Lung microvascular endothelial cell (primary cell): ENCODE measurements at places on chromosomes 3 and 15. TPM values are rescaled to one million over a fixed set of nuclear protein-coding genes. Genes with fewer than 3 reads are reported as not detected.

GRCh38 chr3:4744405-4745234, 234.6 kb upstream of the BHLHE40 start:
- peak; percentile 64 for DNase-seq

- DNase-seq, result no peak
Measured at GRCh38 chr15:68986322-68986721, 28.2 kb upstream of the NOX5 start.

DNA sequence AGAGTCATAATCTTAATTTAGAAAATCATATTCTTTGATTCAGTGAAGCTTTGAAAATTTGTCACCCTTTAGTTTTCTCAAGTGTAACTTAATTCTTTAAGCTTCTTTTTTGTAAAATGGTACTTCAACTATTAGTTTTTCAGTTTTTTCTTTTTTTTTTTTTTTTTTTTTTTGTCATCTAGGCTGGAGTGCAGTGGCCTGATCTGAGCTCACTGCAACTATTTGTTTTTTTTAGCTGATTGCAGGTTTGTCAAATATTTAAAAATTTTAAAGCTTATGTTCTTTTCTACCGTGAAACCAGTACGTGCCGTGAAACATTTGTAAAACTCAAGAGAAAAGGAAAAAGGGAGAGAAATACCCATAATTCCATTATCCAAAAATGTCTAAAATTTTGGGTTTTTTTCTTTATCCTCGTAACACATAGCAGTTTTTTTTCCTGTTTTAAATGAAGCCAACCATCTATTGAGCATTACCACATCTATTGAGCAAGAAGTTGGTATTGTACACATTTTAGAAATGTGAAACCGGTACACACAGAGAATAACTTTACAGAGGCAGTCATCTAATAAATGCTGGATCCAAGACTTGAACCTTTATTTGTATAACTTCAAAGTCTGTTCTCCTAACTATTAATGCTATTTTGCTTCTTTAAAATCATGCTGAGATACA, 25.7 kb downstream of the ECT2 start:
- DNase-seq, result no peak

DNA sequence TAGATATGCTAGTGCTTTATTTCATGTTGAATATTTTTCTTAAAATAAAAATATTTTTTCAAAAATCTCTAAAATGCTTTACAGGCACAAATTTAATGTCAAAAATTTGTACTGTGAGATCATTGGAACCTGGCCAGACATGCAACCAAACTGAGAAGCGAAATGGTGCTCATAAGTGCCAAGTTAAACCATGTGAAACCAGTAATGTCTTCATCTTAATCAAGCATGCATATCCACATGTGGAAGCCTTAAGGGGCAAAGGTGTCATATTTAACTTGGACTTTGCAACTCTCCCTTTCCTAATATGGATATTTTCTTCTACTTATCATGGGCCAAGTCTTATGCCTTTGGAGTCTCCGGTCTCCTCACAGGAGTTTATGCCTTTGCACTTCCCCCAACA, 208.9 kb upstream of the COL8A1 start:
- DNase-seq, result no peak

DNA sequence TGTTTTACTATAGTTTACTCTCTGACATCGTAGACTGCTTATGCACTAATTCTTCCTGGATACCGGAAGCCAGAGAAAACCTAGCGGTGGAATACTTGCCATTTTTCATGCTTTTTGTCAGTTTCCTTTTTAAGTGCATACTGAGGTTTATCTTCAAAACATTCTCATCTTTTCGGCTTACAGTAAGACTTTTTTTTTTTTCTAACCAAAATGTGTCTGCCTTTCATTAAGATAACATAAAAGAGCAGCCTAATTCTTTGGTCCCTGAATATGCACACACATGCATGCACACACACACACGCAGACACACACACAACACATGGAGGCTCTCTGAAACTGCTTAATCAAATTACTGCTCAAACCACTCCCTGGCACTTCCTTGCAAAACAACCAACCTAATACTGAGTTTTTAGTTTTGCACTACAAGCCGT, 1.3 kb downstream of the ZNF445 start:
- DNase-seq, result peak; percentile 52

GRCh38 chr15:90234096-90234988, at the start of gene GDPGP1:
Gene GDPGP1 (plus strand): TSS chr15:90234209. CDS start chr15:90240909, 6,700 bp downstream.
- DNase-seq, result peak; percentile 97

GRCh38 chr15:69677403-69677802, 224.8 kb downstream of the RPLP1 start:
- DNase-seq, result no peak

DNA sequence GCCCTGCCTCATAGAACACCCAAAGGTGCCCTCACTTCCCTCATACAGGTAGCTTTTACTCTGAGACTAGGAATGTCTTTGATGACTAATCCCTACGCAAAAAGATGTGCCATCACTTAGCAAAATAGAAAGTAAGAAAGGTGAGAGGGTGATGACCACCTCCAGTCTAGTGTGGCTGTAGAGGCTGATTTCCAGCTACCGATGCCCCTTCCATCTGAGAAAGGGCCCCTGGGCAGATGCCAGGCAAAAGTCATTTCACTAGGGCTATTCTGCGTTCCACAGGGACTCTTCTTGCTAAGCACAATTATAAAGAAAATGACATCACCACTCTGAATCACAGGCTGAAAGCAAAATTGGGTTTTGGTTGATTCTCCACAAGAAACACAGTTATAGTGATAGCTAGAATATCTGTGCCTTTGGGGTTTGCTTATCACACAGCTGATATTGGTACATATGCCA, 77.4 kb downstream of the RBPMS2 start:
- DNase-seq, result peak; percentile 12

Gene PIK3R4
- total RNA-seq, result 28.1 and 30.4 TPM in 2 replicates

Gene ECE2
- total RNA-seq, result not detected in 2 replicates

Gene UBAP1L
- 1.1 and 2.6 TPM in 2 replicates for total RNA-seq

Gene NMD3
- total RNA-seq, result 57.3 and 65.7 TPM in 2 replicates

Gene FBXO40
- under 0.01 TPM in 1 of 2 replicates, not detected in the other for total RNA-seq

Gene CCDC33
- total RNA-seq, result not detected in 2 replicates
